ENCODE measurements at places on chromosomes 2 and 18.

DNA sequence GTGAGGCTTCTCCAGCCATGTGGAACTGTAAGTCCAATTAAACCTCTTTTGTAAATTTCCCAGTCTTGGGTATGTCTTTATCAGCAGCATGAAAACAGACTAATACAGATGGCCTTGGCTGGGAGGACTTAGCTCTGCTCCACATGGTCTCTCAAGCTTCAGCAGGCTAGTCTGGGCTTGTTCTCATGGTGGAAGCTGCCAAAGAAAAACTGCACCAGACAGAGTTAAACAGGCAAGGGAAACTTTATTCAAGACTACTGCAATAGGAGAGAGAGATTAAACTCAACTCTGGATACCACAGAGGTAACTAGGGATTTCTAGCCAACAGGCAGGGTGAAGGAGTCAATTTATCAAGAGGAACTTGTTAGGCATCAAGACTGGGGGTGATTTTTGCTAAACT is 142.1 kb downstream of the CABLES1 start:
- no peak for DNase-seq

GRCh38 chr2:32418778-32419177 is 62.0 kb downstream of the BIRC6 start:
- DNase-seq = no peak

DNA sequence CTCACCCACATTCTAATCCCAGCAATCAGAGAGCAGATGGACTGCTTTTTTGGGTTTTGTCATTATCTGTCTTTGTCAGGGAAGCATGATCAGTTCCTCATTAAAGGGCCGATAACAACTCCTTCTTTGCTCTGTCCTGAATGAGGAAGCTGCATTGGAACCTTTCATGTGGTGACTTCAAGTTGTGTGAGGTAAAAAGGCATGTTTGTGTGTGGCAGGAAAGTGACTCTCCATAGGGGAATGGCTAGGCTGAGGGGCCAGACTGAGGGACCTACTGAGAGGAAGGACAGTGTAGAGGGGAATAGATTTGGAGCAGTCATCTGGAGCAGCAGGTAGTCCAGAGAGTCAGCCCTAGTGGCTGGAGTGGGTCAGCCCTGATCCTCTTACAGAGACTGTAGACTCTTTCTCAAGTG is 23.6 kb upstream of the LRRTM1 start:
- DNase-seq = no peak

DNA sequence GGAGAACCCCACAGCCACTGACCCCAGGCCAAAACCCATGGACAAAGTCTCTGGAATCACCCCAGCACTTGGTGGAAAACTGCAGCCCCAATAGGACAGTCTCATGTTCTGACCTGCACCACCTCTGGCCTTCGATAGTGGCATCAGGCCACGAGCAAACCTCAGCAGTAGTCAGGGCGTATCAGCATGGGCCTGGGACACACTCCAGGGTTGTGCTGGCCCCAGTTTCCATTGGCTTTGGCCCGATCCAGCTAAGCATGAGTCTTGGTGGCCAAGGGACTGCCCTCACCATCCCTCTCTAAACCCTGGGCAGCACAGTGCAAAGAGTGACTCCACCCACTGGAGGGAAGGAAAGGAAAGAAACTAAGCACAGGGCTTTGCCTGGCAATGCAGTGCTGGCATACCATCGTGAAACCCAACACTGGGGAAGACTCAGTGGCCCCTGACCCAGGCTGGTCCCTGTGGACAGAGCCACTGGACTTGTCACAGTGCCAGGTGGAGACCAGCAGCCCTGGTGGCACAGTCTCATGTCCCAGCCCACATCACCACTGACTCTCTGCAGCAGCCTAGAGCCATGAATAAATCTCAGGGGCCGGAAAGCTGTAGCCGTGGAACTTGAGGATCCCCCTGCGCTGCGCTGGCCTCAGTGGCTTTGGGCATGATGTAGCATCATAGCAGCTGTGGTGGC is 46.3 kb downstream of the ZNF519 start:
- DNase-seq = no peak

GRCh38 chr18:46677611-46678010 is 20.6 kb upstream of the LOXHD1 start:
- no peak for DNase-seq

DNA sequence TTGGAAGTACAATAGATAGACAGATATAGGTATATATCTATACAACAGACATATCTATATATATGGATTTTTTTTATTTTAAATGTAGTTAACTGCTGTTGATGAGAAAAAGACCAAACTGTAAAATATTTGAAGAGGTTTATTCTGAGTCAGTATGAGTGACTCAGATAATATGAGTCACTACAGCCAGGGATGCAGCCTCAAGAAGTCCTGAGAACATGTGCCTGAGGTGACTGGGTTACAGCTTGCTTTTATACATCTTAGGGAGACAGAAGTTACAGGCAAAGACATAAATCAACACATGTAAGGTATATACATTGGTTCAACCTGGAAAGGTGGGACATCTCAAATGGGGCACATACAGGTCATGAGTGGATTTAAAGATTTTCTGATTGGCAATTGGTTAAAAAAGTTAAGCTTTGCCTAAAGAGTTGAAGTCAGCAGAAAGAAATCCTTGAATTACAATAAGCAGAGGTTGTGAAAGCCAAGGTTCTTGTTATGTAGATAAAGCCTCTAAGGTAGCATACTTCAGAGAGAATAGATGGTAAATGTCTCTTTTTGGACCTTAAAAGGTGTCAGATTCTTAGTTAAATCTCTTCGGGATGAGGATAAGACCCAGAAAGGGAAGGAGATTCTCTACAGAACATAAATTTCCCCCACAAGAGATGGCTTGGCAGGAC is 149.9 kb downstream of the RBM43 start:
- peak; percentile 20 for DNase-seq

DNA sequence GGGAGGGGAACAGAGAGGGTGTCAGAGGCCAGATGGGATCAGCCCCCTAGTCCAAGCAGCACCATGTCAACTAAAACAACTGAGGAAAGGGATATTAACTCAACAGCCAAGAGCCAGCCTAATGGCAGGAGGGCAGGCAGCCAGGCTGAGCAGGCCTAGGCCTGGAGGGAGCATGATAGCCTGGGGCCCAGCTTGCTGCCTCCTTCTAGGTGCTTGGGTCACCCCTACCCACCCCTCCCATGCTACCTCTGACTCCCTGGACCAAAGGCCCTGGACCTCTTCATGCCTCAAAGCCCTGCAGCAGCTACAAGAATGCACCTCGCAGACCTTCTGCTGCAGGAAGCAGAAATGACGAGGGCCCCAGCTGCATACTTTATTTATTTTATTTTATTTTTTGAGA is 22.1 kb upstream of the TNS1 start:
- no peak for DNase-seq

DNA sequence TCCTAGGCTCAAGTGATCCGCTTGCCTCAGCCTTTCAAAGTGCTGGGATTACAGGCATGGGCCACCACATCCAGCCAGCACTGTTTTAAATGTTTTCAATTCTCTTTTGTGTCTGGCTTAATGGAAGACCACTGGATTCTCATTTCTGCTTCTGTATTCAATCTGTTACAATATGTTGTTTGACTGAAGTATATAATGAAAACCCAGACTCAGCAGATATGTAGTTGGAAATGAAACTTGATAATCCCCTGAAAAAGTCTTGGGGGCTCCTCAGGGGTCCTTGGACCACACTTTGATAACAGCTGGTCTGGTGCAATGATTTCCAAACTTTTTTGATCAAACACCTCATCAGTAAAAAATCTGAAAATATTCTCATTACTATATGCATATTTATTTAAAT is 132.7 kb downstream of the ATAD2B start:
- DNase-seq = no peak

GRCh38 chr2:88429929-88430328 is 22.6 kb downstream of the FOXI3 start:
- no peak for DNase-seq

DNA sequence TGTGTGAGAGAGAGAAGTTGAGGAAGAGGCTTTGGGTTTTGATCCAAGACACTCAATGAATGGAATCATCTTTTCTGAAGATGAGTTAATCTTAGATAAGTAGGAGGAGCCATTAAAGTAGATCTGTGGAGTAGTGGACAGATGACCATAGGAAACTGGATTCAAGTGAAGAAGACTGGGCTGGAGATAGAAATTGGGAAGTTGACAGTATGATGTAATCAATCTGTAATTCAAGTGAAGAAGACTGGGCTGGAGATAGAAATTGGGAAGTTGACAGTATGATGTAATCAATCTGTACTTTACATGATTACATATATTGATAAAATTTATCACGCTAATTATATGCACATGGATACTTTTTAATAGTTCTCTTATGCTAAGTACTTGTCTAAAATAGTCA is 92.8 kb downstream of the PHLPP1 start:
- DNase-seq = peak; percentile 80
